Activated CD8-positive, alpha-beta memory T cell treated with anti-CD3 and anti-CD28 coated beads for 24 hours (primary cell): ENCODE measurements at places on chromosomes 7 and 10.

DNA sequence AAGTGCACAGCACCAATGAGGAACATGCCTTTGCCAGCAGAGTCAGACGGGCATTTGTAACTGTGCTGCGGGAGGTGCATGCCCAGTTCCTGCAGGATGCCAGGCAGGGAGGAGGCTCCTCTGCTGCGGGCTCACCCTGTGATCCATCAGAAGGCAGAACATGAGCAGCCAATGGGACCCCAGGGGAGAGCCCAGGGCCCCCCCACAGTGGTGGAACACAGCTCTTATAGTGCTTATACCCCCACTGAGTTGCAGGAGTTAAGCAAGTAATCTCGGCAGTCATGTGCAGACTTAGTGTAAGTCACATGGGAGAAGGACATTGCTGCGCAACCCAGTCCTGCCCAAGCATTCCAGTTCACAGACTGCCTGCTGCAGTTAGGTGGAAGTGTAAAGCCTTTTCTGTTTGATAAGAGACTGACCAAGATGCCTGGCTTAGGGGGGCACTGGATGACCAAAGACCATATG is 120.3 kb upstream of the TMEM106B start:
- DNase-seq = no peak

DNA sequence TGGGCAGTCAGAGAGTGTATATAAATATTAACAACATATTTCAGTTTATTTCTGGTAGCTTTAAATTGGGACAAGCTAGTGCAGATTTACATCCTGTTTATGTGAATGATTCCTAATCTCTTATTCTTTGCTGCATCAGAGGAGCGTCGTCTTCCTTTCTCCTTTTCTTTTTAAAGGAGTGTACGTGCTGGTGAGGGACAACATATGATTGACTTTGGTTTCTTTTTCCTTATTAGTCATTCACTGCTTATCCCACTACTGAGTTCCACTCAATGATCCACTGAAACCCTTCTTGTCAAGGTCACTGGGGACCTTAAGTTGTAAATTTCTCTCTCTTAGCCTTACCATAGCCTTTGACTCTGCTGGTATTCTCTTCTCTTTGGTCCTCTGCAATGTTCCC is 116.3 kb downstream of the EXOC4 start:
- no peak for DNase-seq

DNA sequence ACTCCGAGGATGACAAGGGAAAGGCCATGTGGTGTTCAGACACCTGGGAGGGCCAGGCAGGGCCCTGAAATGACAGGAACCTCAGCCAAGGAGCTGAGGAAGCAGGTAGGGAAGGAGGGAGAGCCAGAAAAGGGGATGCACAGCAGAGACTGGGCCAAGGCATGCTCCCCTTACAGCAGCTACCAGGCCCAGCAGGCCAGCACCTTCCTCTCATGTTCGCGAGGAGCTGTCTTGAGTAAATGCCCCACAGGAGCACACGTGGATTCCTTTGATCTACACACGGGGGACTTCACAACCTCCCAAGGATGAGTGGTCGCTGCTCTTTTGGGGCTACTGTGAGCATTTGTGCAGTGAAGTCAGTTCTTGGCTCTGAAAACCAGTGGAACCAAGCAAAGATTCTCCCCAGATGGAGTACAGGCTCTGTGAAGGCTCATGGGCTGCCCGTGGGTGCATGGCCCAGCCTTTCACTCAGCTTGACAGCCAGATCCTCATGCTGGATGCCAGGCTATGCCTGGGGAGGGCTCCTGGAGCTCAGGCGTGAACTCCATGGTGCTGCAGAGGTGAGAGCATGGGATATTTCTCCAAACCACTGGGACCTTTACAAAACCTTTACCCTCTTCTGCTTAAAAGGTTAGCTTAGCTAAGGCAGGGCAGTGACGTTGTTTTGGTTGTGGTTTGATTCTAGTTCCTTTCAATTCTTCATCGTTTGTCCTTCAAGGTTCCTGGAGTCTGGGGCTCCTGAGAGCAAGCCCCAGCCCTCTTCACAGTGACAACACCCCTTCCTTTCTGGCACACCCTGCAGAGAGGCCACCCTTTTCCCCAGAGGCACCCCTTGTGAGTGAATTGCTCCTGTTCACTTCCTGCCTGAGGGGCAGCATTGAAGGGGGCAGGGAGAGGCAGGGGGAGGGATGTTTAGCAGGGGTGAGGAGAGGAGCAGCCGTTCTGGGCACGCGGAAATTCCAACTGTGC is 74.2 kb upstream of the ZPBP start:
- DNase-seq = no peak

DNA sequence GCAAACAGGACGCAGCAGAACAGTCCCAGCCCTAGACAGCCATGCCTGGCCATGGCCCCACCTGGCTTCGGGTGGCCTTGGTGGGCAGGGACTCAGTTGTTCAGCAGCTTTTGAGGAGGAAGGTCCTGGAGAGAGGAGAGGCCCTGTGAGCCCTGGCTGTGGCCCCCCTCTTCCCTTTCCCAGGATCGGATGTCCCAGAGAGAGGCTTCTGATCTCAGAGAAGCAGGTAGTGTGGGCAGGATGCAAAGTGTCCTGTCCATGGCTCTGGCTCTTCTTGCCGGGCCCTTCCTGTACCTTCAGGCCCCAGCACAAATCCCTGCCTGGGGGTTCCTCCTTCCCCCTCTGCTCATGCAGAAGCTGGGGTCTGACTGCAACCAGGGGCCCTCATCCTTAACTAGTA is 1.6 kb downstream of the PRRT4 start:
- no peak for DNase-seq

DNA sequence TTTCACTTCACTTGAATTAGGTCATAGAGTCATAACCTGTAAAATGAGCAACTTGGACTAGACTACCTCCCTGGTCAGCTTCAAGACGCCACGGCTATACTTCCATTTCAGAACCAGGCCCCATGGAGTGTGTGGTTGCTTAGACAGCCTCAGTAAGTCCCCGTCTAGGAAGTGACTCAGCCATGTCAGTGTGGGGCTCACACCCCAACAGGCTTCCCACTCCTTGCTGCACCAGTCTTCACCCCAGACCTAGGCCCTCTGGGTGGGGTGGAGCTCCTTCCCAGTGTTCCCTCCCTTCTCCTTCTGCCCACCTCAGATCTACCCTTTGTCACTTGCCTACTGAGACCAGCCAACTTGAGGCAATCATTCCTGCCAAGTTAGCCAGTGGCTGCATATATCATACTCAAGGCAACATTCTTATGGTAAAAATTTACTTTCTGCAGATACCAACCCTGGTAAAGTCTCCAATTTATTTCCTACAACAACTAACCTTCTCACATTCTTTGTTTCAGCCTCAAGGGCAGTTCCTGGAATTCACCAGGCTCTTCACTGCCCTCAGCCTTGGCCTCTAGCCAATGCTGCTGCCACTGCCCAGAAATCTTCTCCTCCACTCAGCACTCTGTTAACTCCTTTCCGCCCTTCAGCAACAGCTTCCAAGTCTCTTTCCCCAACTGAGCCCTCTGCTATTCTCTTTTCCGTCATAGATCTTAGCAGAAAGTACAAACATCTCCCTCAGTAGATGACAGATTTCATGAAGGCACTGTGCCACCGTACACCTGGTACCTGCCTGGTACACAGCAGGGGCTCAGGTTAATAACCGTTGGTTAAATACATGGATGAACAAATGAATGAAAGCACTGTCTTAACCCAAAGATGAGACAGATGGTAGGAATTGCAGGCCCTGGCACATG is 31.3 kb upstream of the ZNRF2 start:
- DNase-seq = no peak

DNA sequence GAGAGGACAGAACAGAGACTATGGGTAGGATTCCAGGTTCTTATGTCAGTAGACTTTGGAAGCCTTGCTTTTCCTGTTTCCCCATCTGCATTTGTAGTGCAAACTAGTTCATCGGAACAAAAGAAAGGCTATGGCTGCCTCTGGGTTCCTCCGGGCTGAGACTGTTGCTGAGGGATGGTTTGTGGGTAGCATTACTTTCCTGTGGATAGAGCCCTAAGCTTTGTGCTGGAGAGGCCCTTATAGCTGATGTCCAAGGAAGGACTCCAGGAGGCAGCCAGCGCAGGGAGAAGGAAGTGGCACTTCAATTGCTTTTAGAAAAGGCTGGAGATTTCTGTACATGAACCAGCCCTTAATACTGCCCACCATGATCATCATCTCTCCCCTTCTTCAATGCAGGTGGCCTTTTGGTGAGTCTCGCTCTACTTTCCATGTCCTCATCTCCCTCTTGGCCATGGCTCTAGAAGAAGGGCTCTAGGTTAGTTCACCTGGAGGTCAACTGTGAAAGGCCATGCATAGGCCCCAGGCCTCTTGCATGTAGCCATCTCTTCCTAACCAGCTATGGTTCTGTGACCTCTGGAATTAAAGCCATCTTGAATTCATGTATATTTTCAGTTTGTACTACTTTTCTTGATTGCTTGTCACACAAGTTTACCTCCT is 15.4 kb downstream of the MXI1 start:
- DNase-seq = no peak

- peak; percentile 72 for DNase-seq
Measured at GRCh38 chr10:75399461-75400162, 2.0 kb downstream of the ZNF503 start.

- DNase-seq = no peak
Measured at GRCh38 chr10:52956461-52956860, 183.9 kb upstream of the MBL2 start.
